GM03348 (cell line): ENCODE measurements at places on chromosomes 2 and 18.

DNA sequence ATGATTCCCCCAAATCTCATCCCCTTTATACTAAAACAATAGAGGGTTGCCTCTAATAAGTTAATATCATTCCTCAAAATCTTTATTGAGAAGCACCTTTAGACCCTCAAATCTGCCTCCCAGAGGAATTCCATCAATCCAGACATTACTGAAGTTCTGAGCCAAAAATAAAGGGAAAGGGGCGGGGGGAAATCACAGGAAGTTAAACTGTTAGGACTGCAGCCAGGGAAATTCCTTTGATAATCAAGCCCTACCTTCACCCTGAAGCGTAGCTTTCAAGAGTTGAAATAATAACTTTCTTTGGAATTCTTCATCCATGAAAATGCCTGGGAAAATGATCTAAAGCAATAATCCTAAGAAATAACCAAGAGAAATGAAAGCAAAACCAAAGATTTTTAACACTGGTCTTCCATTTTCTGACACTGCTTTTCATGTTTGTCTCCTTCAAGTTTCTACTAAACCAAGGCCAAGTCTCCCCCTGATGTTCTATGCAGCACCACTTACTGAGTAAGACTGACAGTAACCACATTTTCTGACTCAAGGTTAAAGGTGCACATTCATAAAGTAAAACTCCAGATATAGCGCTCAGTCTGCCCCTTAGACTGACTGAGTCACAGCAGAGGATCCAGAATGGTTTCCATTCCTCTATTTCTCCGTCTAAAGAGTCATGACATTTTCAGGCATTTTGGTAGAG is 78.2 kb downstream of the TCF4 start:
- DNase-seq, result peak; percentile 35

GRCh38 chr2:151891566-151892194 is 63.5 kb upstream of the ARL5A start:
- DNase-seq, result no peak

- DNase-seq, result peak; percentile 31
Observed at GRCh38 chr18:39604836-39605235, 2039.2 kb upstream of the CELF4 start.

- DNase-seq, result no peak
Observed at GRCh38 chr2:6083136-6083535, 391.0 kb downstream of the SOX11 start.

DNA sequence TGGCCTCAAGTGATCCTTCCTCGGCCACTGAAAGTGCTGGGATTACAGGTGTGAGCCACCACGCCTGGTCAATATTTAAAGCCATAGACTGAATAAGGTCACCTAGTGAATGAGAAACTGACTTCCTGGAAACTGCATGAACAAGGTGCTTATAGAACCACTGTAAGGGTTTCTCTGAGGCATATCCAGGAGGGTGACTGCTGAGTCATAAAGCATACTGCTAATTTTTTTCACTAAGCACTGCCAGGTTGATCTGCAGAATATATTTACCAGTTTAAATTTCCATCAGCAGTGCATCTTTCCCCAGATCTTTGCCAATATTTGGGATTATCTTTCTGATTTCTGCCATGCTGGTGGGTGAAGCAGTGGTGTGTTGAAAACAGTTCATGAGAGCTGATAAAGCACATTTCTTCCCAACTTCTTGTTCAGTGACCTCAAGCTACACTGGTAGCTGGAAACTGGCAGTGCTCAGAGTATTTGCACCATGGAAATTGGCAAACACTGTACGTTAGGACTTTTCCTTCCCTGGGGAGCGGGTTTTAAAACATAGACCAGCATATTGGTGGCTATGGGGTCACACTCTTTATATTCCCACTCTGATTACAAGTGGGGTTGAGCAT is 4.2 kb upstream of the CLIP4 start:
- DNase-seq, result no peak

GRCh38 chr18:7720395-7720794 is 153.3 kb downstream of the PTPRM start:
- no peak for DNase-seq

DNA sequence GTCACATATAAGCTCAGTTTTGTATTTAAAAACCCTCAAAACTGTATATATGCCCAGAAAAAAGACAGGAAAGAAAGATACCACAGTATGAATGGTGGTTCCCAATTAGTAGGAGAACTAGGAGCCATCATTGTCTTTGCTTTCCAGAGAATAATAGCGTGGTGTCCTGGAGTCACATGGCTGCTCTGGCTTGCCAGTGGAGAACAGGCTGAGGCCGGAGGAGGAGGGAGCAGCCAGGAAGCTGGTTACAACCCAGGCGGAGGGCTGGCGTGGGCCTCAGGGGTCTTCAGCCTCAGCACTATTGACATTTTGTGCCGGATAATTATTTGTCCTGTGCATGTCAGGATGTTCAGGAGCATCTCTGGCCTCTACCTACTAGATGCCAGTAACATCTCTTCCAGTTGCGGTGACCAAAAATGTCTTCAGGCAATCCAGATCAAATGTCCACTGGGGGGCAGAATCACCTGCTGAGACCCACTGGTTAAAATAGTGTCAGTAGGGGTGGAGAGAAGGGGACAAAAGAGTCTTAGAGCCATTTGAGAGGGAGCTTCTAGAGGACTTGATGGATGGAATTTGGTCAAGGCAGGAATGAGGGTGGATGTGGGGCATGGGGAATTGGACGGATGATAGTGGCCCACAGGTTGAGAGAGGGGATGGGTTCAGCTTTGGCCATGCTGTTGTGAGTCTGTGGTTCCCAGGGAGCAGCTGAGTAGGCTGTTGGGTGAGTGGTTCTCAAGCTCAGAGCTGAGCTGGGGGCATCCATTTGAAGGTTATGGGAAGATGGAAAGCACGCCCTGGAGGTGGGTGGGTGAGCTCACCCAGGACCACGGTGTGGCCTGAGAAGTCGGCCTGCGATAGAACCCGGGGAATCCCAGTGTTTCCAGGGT is 144.9 kb downstream of the AGAP1 start:
- no peak for DNase-seq

DNA sequence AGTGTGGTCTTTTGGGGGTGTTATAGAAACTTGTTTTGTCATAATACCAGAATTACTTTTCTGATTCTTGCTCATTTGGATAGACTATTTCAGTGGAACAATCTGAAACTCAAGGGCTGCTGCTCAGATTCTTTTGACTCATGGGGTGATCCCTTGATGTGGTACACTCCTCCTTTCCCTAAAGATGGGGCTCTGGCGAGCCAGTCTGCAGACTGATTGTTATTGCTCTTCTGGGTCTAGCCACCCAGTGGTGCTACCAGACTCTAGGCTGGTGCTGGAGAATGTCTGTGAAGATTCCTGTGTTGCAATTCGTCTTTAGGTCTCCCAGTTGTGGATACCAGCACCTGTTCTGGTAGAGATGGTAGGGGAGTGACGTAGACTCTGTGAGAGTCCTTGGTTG is 4.2 kb upstream of the MARS2 start:
- no peak for DNase-seq

DNA sequence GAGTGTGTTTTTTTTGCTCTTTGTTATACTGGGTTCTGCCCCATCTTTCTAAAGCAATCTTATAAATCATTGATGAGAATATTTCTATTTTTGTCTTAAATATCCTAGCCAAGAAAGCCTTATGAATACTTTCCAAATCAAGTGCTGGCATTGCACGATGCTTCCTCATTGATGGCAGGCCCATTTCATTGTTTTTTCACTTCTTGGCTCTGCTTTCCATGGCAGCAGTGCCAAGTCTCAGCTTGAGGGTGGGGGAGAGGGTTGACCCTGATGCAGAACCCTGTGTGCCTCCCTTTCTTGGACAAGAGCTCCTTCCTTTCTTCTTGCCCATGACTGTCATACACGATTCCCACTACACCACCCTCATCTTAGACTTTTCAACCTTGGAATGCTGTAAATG is 16.7 kb upstream of the CELF4 start:
- no peak for DNase-seq

DNA sequence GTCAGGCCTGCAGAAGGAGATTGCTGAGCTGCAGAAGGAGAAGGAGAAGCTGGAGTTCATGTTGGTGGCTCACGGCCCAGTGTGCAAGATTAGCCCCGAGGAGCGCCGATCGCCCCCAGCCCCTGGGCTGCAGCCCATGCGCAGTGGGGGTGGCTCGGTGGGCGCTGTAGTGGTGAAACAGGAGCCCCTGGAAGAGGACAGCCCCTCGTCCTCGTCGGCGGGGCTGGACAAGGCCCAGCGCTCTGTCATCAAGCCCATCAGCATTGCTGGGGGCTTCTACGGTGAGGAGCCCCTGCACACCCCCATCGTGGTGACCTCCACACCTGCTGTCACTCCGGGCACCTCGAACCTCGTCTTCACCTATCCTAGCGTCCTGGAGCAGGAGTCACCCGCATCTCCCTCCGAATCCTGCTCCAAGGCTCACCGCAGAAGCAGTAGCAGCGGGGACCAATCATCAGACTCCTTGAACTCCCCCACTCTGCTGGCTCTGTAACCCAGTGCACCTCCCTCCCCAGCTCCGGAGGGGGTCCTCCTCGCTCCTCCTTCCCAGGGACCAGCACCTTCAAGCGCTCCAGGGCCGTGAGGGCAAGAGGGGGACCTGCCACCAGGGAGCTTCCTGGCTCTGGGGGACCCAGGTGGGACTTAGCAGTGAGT is 19.4 kb downstream of the FOSL2 start:
- DNase-seq, result no peak

GRCh38 chr2:29475499-29475898 is 360.3 kb downstream of the CLIP4 start:
- DNase-seq, result no peak

DNA sequence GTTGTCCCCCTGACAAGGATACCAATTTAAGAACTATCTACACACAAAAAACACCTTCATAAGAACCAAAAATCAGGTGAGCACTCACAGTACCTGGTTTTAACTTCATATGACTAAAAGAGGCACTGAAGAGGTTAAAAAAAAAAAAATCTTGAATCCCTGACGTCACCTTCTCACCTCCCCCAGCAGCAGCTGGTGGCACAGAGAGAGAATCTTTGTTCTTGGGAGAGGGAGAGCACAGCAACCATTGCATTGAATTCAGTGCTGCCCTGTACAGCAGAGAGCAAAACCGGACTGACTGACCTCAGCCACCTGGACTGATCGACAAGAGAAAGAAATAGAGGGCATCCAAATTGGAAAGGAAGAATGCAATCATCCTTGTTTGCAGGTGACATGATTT is 566.0 kb downstream of the TMX3 start:
- DNase-seq, result no peak

GRCh38 chr2:239271882-239272281 is 128.9 kb downstream of the HDAC4 start:
- DNase-seq, result peak; percentile 42

GRCh38 chr2:12180031-12180430 is 433.6 kb downstream of the LPIN1 start:
- DNase-seq, result no peak

GRCh38 chr18:46010050-46010449 is 42.9 kb upstream of the EPG5 start:
- DNase-seq, result no peak

- DNase-seq, result no peak
Observed at GRCh38 chr2:54864727-54865126, 141.3 kb downstream of the EML6 start.

DNA sequence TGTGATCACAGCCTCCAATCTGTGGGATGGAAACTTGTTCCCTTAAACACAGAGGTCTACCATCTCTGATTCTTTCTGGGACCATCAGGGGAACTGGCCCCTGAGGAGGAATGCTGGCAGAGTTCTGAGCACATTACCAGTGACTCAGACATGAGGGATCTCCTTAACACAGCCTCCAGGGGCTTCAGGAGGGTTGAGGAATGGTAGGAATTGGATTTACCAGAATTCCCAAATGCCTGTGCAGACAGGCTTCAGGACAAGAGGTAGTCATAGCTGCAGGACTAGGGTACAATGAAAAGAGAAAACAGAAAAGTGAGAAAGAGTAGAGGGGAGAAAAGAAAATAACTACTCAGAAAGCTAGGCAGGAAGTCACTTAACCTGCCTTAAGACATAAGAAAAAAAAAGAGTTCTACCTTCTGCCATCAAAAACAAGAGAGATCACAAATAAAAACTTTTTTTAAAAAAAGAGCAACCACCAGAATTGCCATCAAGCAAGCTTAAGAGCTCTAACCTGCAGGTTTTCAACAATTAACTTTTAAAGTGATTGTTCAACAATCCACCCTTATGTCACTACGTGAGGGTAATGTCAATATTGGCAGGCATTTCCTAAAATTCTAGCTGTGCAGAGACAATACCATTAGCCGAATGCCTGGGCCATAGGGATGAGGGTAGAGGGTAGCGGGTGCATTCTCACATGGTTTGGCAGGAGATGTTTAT is 524.4 kb downstream of the BCL11A start:
- DNase-seq, result no peak

DNA sequence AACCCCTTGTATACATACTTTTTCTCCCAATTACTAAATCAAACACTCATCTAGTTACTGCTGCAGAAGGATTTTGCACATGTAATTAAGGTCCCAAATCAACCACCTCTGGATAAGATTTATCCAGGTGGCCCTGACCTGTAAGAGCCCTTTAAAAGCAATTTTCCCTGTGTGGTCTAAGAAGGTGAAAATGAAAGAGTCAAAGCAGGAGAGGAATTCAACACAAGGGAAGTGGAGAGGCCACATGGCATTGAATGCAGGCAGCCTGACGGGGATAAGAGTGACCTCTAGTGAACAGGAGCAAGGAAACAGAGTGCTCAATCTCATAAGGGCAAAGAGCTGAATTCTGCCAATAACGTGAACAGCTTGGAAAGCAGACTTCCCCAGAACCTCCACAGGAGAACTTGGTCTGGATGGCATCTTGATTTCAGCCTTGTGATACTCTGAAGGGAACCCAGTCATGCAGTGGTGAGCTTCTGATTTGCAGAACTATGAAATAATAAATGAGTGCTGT is 27.2 kb downstream of the PPP3R1 start:
- DNase-seq, result no peak

GRCh38 chr2:187264612-187265011 is 183.4 kb downstream of the CALCRL start:
- DNase-seq, result no peak

DNA sequence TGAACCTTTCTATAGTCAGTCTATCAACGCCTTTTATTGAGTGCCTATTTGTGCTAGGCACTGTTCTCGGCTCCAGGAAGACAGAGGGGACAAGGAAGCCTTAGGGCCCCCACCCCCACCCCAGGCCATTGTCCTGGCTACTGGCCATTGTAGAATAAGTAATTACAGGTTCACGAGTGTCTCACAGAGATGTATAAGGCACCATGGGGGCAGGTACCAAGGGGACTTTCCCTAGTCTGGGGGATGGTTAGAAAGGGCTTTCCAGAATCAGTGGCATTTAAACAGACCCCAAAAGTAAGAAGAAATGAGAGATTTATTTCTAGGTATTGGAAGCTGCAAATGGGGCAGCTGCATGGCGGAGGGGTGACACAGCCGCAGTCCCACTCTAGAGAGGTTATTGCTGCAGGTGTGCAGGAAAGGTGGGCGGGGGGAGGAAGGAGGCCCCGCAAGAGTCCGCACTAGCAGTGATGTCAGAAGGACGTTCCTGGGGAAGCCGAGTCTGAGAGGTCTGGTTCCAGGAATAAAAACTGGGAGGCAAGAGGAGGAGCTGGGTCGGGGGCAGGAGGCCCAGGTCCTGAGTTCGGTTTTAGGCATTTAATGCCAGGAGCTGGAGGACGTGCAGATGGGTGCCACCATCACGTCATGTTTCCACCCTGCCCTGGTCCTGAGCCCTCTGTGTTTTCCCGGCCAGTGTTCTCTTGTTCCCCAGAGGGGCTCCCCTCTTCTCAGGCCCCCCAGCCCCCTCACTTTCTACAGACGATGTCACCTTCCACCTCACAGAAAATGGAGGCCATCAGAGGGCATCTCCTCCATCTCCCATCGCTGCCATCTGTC is 30.5 kb downstream of the FOSL2 start:
- no peak for DNase-seq
